Stimulated activated CD4-positive, alpha-beta T cell treated with anti-CD3 and anti-CD28 coated beads, TNF-alpha, amount 100 ng/mL, for 4 hours (primary cell): ENCODE measurements at places on chromosomes 13 and 19.

DNA sequence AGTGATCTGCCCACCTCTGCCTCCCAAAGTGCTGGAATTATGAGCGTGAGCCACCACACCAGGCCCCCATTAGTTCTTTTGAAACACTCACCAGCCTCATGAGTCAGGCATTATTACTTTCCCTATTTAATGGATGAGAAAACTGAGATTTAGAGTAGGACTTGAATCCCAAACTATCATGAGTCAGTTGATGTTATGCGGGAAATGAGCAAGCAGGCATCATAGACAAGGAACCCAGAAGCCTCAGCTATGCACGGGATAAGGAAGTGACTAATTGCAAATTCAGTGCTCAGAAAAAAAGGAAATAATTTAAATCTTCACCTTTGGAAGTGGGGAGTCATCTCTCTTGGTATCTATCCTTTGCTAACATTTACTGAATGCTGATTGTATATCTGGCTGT, 217.5 kb downstream of the ABCC4 start:
- no peak for DNase-seq

DNA sequence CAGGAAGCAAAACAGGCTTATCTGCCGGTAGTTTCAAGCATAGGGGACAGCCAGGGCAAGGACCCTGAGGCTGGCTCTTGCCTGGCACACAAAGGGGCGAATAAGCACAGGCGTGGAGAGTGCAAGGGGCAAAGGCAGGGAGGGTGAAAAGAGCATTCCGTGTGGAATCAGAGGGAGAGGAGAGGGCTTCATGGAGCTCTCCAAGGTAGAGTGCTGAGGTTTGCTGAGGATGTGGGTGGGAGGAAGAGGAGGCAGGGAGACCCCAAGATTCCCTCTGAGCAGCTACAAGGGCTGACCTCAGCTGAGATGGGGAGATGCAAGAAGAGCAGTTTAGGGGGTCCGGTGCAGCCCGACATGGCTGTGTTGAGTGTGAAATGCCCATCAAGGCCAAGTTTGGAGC, 36.5 kb upstream of the ZNRF4 start:
- no peak for DNase-seq

- no peak for DNase-seq
Observed at GRCh38 chr19:15283141-15283883, 49.0 kb downstream of the BRD4 start.

GRCh38 chr19:48659768-48660167, 13.0 kb downstream of the NTN5 start:
- DNase-seq, result no peak

- no peak for DNase-seq
Observed at GRCh38 chr19:38234615-38235014, 10.6 kb upstream of the DPF1 start.
